MCF 10A (cell line): ENCODE measurements at places on chromosomes 11 and 22.

- H3K27me3 ChIP-seq, result no peaks in the 10 kb centered on the region
- H3K4me3 ChIP-seq, result no peak overlapping the region
- H3K27ac ChIP-seq, result no peak overlapping the region
- H3K4me1 ChIP-seq, result peaks cover 18% of the 10 kb centered on the region
These were observed 70.7 kb upstream of the AKIP1 start for GRCh38 chr11:8839957-8840945.

- H3K36me3 ChIP-seq, result peaks cover 7% of the 10 kb centered on the region
- DNase-seq, result no peak
- no peak overlapping the region for H3K4me3 ChIP-seq
- no peak overlapping the region for H3K27ac ChIP-seq
- H3K27me3 ChIP-seq, result no peaks in the 10 kb centered on the region
- H3K4me1 ChIP-seq, result peaks cover 5% of the 10 kb centered on the region
These were observed 10.0 kb upstream of the MIF start for GRCh38 chr22:23884140-23884539.

DNA sequence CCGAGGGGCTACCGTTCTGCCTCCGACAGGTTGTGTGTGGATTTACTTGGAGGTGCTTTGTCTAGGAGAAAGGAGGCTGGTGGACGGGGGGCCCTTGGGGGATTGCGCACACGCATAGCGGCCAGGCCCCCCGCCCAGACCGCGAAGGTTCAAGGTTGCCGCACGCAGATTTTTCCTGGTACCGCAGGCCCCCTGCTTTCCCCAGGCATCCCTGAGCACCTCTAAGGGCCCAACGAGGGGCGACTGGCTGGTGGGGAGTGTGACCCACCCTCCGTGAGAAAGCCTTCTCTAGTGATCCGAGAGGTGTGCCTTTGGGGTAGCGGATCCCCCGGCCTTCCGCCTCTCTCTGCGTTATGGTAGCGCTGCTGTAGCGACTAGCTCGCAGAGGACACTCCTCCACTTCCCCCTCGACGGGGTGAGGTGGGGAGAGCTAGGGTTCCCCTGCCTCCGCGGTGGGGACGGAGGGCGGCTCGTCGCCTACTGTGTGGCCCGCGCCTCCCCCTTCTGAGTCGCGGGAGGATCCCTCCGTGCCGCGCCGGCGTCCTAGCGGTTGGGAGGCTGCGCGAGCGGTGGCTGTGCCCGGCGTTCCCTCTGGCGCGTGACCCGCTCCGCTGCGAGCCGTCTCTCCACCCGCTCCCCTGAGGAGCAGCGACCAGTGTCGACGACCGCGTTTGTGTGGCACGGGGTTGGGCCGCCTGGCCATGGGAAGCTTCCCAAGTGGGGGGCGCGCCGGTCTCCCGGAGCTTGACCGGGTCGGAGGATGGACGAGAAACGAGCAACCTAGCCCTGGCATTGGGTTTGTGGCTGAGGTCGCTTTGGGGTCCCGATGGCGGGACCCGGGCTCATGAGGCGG lies 3900.0 kb upstream of the OR11H1 start:
- H3K4me1 ChIP-seq, result no peaks in the 10 kb centered on the region
- no peak overlapping the region for H3K4me3 ChIP-seq
- H3K27ac ChIP-seq, result no peak overlapping the region
- no peaks in the 10 kb centered on the region for H3K27me3 ChIP-seq
- H3K36me3 ChIP-seq, result peaks cover 12% of the 10 kb centered on the region

DNA sequence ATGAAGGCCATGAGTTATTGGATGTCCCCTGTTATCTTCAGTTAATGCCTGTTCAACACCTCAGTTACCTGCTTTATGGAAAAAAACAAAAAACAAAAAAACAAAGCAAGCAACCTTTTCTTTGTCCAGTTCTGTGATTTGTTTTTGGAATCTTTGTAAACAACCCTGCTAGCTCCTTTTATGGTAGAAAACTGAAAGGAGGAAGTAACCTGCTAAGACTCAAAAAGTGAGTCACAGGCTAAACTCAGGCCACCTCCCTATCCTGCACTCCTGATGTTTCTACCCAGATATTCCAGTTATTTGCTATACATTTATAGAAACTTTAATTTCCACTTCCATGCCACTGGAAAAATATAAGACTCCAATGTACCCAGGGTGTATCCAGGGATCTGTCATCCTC lies 20.6 kb upstream of the TLCD5 start:
- H3K36me3 ChIP-seq, result no peaks in the 10 kb centered on the region
- H3K4me1 ChIP-seq, result peaks cover 22% of the 10 kb centered on the region
- H3K27me3 ChIP-seq, result no peaks in the 10 kb centered on the region
- peak overlapping the region; percentile 49 for H3K27ac ChIP-seq
- DNase-seq, result peak; percentile 42

DNA sequence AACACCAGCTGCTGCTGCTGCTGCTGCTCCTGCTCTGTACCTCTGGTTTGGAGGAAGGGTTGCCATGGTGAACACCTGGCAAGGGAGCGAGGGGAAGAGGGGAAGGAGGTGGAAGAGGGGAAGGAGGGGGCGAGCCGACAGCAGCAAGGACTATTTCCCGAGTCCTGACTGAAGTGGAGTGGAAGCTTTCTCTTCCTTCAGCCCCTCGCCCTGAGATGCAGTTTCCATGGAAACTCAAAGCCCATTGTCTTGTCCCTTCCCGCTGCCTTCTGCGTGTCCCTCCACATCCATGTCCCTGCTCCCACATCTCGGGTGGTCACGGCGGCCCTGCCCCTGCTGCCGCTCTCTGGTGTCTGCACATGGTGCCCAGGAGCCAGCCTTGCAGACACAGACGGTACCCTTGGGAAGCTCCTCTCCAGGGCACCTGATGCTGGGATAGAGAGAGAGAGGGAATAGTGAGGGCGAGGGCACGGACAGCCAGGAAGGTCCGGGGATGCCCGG lies 28.6 kb downstream of the FAM83F start:
- DNase-seq, result no peak
- peaks cover 45% of the 10 kb centered on the region for H3K36me3 ChIP-seq
- no peaks in the 10 kb centered on the region for H3K27me3 ChIP-seq
- no peak overlapping the region for H3K4me3 ChIP-seq
- peaks cover 7% of the 10 kb centered on the region for H3K4me1 ChIP-seq

GRCh38 chr11:8593935-8594909 lies at the start of gene STK33:
Gene STK33 (minus strand): TSS chr11:8594228. CDS start chr11:8474905, 119,323 bp downstream.
- peaks cover 5% of the 10 kb centered on the region for H3K4me1 ChIP-seq
- no peak for DNase-seq
- H3K27ac ChIP-seq, result no peak within 1 kb of the TSS
- H3K36me3 ChIP-seq, result no peaks in the 10 kb centered on the region
- H3K27me3 ChIP-seq, result no peaks in the 10 kb centered on the region
- no peak within 1 kb of the TSS for H3K4me3 ChIP-seq

DNA sequence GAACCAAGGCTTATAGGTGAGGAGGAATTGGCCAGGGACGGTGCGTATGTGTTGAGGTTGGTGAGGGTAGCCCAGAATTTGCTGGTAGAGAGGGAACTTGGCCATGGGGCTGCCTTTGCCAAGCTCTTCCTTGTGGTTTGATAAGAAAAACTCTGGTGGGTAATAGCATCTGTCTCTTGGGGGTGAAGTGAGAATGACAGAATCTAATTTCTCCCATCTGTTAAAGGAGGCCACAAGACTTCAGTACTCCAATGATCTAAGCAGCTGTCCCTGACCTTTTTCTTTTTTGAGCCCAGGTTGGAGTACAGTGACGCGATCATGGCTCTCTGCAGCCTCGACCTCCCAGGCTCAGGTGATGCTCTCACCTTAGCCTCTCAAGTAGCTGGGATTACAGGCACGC lies 36.0 kb upstream of the PICK1 start:
- DNase-seq, result no peak
- H3K27ac ChIP-seq, result no peak overlapping the region
- no peaks in the 10 kb centered on the region for H3K36me3 ChIP-seq
- H3K4me1 ChIP-seq, result no peaks in the 10 kb centered on the region

GRCh38 chr11:12842933-12843636 lies 166.0 kb upstream of the RASSF10 start:
- H3K4me3 ChIP-seq, result peak overlapping the region; percentile 38
- peak; percentile 91 for DNase-seq
- peaks cover 49% of the 10 kb centered on the region for H3K4me1 ChIP-seq
- H3K27ac ChIP-seq, result peak overlapping the region; percentile 83

- no peak overlapping the region for H3K4me3 ChIP-seq
- H3K27me3 ChIP-seq, result no peaks in the 10 kb centered on the region
- H3K27ac ChIP-seq, result no peak overlapping the region
- no peaks in the 10 kb centered on the region for H3K4me1 ChIP-seq
- H3K36me3 ChIP-seq, result no peaks in the 10 kb centered on the region
These were observed 94.2 kb downstream of the FCHSD2 start for GRCh38 chr11:73047773-73048371.

GRCh38 chr11:105429096-105429910 lies 180.6 kb upstream of the GRIA4 start:
- H3K4me3 ChIP-seq, result no peak overlapping the region
- peaks cover 6% of the 10 kb centered on the region for H3K4me1 ChIP-seq
- no peak for DNase-seq
- no peaks in the 10 kb centered on the region for H3K27me3 ChIP-seq
- no peaks in the 10 kb centered on the region for H3K36me3 ChIP-seq
- no peak overlapping the region for H3K27ac ChIP-seq

GRCh38 chr11:104130161-104130560 lies 33.8 kb downstream of the PDGFD start:
- no peak for DNase-seq
- no peak overlapping the region for H3K4me3 ChIP-seq
- no peaks in the 10 kb centered on the region for H3K36me3 ChIP-seq
- peaks cover 14% of the 10 kb centered on the region for H3K4me1 ChIP-seq
- H3K27ac ChIP-seq, result no peak overlapping the region

DNA sequence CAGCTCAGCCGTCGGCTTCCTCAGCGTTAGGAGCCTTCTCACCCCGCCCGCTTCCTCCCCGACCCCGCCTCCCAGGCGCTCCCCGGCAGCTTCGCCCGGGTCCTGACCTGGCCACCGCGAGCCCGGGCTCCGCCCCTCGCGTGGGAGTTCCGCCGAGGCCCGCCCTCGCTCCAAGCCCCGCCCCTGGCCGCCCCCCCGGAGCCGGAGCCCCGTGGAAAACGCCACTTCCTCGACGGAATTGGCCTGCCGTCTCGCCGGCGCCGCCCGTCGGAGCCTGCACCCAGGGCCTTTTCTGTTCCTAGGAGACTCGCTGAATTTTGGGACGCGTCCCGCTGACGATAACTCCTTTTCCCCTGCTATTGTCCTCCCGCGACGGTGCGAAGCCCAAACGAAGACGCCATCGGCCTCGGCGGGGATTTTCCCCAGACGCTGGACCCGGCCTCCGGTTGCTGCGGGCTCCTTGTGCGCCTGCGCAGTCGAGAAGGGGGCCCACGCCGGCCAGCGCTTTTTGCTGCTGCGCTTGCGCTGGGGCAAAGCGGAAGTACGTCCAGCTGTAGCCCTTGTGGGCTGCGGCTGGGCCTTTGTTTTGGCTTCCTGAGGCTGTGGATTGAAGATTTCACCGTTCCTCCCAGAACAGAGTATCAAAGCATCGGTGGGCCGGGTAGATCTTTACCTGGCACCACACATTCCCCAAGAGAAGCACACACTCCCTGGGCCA lies 10.0 kb downstream of the RELA start:
- H3K36me3 ChIP-seq, result peaks cover 40% of the 10 kb centered on the region
- peak; percentile 89 for DNase-seq
- H3K4me1 ChIP-seq, result peaks cover 29% of the 10 kb centered on the region
- peak overlapping the region; percentile 78 for H3K4me3 ChIP-seq
- H3K27me3 ChIP-seq, result no peaks in the 10 kb centered on the region

DNA sequence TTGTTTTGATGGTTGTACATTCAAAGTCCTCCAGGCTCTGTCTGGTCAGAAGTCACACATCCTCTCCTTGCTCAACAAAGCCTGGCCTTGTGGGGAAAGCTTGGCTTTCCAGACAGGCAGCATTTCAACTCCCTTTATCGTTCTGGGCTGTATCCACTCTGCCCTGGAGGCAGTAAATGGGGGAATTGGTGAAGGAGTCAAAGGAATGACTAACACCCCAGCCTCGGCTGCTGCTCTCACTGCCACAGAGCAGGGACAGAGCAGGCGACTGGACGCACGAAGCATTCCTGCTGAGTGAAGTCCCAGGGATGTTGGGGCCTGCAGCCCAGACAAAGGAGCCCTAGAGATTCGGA lies 52.8 kb downstream of the WNT11 start:
- H3K4me1 ChIP-seq, result peaks cover 9% of the 10 kb centered on the region
- H3K27me3 ChIP-seq, result peaks cover 11% of the 10 kb centered on the region
- no peaks in the 10 kb centered on the region for H3K36me3 ChIP-seq
- H3K4me3 ChIP-seq, result no peak overlapping the region

DNA sequence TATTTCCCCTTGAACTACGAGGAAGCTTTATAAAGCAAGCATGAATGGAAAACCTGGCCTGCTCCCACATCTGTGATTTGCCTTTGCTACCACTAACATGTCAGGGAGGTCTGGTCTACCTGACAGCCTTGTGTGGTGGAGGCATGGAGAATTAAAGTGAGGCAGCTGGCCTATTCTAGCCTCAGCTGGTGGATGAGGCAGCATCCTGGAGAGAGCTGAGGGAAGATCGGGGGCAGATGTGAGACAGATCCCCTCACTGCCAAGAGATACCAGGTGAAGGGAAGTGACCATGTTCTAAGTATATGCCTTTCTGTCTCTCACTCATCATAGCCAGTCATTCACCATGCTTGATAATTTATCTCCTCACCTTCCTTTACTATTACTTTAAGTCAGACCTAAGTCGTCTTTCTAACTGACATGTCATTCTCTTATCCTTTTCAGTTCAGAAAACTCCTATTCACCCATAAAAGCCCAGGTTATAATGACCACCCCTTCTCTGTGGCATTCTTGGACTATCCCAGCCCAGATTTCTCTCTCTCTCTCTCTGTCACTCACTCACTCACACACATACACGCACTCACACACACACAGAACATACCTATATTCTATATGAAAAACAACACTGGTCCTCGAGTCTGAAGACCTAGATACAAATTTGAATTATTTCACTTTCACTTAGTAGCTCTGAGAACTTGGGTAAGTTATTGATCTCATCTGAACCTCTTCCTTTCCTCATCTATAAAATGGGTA lies 90.7 kb downstream of the CSNK2A3 start:
- peaks cover 9% of the 10 kb centered on the region for H3K4me1 ChIP-seq
- H3K27ac ChIP-seq, result no peak overlapping the region
- H3K27me3 ChIP-seq, result peaks cover 12% of the 10 kb centered on the region
- no peaks in the 10 kb centered on the region for H3K36me3 ChIP-seq
- no peak for DNase-seq

DNA sequence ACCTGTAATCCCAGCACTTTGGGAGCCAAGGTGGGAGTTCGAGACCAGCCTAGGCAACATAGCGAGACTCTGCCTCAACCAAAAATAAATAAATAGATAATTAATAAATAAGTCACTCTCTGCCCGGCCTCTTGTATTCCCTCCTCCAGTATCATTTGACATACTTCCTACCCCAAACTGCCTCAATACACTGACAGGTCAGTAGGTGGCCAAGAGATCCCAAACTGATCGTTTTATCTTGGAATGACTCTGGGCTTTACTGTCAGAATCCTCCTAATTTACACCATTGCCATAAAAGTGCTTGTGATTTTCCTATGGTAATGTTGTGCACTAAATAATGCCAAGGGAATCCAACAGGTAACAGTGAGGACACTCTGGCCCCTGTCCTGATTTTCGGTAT lies 94.2 kb downstream of the PDHX start:
- H3K27ac ChIP-seq, result no peak overlapping the region
- no peak overlapping the region for H3K4me3 ChIP-seq
- no peaks in the 10 kb centered on the region for H3K27me3 ChIP-seq
- no peak for DNase-seq

GRCh38 chr11:123681030-123681429 lies 26.6 kb upstream of the SCN3B start:
- H3K27me3 ChIP-seq, result no peaks in the 10 kb centered on the region
- no peak overlapping the region for H3K4me3 ChIP-seq
- no peaks in the 10 kb centered on the region for H3K36me3 ChIP-seq
- no peak for DNase-seq
- H3K4me1 ChIP-seq, result peaks cover 21% of the 10 kb centered on the region
